ENCODE measurements at places on chromosomes 2 and 18.
A peak's percentile ranks its signal among the peaks of the same experiment; 100 is the strongest.

- no peak for DNase-seq
Observed at GRCh38 chr2:219720956-219721355, 93.5 kb downstream of the SLC4A3 start.

- peak; percentile 59 for DNase-seq
Observed at GRCh38 chr2:148876595-148877402, 1.8 kb downstream of the KIF5C start.

GRCh38 chr2:192124571-192124970 lies 70.2 kb downstream of the TMEFF2 start:
- no peak for DNase-seq

DNA sequence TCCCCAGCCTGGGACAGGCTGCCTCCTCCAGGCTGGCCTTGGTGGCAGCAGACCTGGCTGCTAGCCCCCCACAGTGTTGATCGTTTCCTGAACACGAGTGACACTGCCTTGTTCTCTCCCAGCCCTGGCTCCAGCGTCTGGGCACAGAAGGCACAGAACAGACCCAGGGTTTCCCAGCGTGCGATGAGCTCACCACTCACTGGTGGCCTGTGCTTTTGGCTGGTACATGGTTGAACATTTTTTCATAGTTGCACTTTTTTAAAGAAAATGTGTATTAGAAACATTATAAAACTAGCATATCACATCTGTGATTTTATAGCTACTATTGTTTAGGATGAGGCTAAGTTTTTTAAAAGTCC lies 40.9 kb downstream of the SCTR start:
- DNase-seq, result no peak

DNA sequence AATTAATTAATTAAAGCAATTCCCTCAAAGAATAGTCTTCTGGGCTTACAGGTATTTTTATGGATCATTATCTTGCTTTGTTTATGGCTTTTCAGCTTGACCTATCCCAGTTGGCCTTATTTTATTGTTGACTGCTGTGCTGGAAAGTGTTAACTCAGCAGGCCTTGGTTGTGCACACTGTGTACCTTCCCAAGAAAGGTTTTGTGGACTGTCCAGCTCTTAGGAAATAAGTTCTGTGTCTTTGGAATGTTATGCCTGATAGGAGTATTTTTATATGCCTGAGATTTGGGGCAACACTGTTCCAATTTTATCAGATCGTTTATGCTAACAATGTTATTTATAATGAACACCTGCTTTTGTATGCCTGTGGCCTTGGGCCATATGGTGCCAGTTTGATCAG lies 671.9 kb upstream of the ZNF804A start:
- DNase-seq, result no peak

GRCh38 chr18:74652392-74652988 lies 54.8 kb downstream of the ZNF407 start:
- no peak for DNase-seq

DNA sequence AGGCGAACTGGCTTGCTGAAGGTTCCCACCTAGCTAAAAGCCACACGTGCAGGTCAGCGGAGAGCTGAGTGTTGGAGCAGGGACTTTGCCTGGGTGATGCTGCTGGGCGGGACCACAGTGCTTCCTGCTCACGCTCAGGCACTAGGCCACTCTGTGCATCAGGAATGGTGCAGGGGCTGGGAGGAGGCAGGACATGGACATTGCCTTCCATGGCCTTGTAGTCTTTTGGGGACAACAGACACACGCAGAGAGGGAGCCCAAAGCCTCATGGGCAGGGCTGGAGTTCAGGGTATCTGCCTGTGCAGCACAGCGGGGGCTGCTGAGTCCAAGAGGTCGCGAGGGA lies 207.2 kb downstream of the ZBTB7C start:
- no peak for DNase-seq

DNA sequence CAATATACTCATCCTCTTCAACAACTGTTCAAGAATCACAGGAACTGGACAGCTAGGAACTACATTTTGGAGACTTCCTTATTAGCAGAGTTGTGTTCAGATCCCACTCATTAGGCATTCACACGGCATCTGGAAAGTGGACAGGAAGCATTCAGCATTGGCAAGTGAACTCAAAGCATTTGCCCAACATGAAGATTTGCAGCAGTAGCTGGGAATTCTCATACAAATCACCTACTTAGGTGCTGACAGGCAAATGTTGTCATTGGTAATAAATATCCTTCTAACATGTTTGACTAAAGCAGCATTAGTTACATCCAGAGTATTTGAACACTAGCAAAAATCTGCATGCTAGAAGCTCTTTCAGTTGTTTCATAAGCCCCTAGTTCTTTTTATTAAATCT lies 350.8 kb downstream of the PTH2R start:
- no peak for DNase-seq

GRCh38 chr18:42980426-42980825 lies 135.1 kb downstream of the RIT2 start:
- no peak for DNase-seq

GRCh38 chr2:23134726-23135125 lies 250.3 kb upstream of the KLHL29 start:
- DNase-seq, result no peak

GRCh38 chr2:108215794-108216211 lies 24.0 kb upstream of the SULT1C3 start:
- no peak for DNase-seq

DNA sequence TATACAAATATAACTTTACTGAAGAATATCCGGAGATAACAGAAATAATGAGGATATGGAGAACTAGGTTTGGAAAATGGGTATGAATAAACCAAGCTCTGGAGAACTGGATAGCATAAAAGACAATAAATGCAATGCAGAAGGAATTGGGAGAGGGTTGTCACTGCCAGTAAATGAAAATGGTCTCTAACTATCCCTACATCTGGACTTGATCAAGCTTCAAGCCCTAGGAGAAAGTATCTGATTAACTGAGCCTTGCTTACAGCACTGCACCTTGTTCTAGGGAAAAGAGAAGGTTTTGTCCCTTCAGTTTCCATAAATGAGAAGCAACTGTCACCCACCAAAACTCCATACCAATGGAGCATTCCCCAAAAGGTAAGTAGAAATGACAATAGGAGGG lies 514.6 kb upstream of the ZEB2 start:
- DNase-seq, result no peak

GRCh38 chr2:18047896-18048657 lies 169.6 kb downstream of the KCNS3 start:
- no peak for DNase-seq

DNA sequence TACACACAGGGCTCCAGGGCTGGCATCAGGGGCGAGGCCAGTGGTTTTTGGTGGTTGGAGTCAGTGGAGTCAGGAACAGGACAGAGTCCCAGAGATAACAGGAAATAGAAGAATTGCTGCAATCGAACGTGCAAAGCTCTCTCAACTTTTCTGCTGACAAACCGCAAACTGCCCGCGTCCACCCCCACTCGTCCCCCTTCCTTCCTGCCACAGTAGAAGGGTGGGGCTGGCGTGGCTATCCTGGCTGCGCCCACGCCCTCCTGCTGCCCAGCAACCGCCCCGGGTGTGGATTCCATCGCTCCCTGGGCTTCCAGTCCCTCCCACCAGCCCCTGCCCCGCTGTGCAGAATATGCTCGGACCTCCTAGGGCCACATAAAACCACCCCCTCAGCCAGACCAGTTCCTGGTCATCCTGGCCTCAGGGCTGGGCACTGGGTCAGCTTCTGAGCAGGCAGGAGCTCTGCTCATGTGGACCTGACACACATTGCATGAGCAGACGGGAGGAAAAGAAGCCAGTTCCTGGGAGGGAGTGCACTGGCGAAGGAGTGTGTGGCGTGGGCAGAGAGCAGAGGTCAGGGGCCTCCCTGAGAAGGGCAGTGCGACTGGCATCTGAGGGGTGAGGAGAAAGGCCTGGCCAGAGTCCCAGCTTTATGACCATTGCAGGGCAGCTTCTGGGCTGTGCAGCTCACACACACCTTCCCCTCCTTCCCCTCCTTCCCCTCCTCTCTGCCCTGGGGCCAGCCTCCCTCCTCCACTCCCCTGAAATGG lies 85.4 kb upstream of the ATG16L1 start:
- DNase-seq, result peak; percentile 27

- no peak for DNase-seq
Observed at GRCh38 chr2:232723027-232723426, 25.9 kb downstream of the GIGYF2 start.

DNA sequence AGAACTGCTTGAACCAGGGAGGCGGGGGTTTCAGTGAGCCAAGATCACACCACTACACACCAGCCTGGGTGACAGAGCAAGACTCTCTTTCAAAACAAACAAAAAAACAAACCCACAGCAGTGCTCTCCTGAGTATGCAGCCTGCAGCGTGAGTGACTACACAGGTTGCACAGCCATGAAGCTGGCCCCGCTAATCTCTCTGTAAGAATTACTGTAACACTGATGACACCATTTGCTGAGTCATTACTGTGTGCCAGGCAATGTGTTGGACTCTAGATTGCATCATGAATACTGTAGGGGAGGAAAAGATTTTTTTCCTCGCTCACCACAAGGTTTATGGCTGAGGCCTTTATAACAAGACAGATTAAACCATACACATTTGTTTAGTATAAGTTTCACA lies 118.6 kb upstream of the ATP8B1 start:
- peak; percentile 11 for DNase-seq

DNA sequence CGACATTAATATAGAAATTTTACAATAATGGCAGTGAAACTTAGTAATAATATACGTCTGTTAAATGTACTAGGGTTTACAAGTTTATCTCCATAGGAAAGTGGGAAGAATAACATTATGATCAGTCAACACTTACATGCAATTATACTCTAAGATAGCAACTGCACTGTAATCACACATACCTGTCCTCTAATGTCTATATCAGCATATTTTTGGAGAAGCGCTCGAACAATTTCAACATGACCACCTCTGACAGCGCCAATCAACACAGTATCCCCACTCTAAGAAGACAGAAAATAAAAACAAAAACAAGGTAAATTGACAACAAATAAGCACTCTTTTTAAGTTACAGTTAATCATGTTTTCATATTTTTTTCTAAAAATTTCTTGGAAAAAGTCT lies 37.2 kb downstream of the KIDINS220 start:
- DNase-seq, result no peak

DNA sequence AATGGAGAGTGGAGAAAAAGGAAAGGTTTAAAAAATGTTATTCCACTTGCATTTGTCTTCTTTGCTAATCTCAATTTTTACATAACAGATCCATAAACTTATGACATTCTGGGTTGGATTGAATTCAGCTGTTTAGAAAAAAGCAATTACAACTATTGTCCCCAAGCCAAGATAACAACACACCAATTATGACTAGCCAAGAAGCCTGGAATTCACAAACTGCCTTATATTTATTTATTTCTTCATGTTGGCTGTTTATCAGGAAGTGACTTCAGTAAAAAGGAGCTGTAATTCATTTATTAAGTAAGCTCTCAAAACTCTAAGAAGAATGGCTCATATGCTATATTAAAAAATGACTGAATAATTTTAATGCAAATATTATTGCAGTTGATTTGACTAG lies 137.4 kb downstream of the CALCRL start:
- no peak for DNase-seq

DNA sequence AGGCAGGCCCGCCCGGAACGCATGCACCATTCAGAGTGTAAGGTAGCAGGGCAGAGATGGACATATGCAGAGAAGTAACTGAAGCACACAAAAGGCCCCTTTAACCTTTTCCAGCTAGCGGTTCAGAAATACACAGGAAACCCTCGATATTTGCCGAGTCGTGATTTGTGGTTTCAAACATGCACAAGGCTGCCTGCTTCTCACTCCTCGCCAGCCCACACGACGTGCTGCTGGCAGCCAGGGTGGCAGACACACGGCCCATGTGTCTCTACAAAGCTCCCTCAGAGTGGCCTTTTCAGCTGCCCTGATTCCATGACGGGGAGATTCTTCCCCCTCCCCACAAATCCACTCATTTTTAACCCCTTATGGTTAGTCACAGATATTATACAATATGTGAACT lies 23.6 kb downstream of the ZBTB7C start:
- DNase-seq, result no peak

DNA sequence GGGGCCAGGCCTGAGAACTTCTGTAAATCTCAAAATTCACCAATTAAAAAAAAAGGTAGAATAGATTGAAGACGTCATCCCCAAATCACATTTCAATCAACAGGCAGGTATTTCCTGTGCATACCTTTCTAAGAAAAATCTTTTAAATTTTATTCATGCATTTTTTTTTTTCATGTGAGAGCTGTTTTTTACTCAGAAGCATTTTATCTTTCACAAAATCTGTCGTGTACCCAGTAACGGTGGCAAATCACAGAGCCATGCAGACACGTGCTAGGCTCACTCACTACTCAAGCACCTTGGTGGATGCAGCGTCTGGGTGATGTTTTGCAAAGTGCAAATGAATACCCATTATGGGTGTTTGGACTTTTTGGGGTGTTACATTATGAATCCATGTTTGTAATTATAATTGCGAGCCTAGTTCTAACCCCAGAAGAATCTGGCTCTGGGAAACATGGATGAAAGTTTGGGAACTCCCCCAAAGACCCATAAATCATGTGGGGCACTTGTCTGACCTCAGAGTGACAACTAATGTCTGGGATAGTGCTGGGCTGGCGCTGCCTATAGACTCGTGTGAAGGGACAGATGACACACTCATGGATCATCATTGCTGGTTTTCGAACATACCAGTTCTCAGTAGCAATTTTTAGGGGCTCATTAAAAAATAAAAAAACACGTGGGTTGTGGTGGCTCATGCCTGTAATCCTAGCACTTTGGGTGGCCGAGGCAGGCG lies 335.2 kb downstream of the LPIN1 start:
- peak; percentile 15 for DNase-seq

DNA sequence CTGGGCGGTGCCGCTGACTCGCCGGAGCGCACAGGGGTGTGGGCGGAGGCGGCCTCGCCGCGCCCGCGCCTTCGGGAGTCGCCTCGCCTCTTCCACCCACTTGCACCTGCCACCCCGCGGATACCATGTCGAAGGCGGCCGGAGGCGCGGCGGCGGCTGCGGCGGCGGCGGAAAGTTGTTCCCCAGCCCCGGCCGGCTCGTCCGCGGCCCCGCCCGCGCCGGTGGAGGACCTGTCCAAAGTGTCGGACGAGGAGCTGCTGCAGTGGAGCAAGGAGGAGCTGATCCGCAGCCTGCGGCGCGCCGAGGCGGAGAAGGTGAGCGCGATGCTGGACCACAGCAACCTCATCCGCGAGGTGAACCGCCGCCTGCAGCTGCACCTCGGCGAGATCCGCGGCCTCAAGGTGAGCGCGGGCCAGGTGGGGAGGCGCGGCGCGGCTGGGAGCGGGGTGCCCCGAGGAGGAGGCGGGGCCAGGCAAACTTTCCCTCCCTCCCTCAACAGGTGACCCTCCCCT lies 766 bp downstream of the CCDC85A start:
- DNase-seq, result peak; percentile 10

Measured in activated CD4-positive, alpha-beta T cell treated with anti-CD3 and anti-CD28 coated beads for 48 hours (primary cell).